ENCODE measurements at places on chromosomes 12 and 14. TPM values are rescaled to one million over a fixed set of nuclear protein-coding genes. Genes with fewer than 3 reads are reported as not detected.

Gene COL2A1
- polyA plus RNA-seq: not detected

Gene SERPINA5
- 65.2 TPM for polyA plus RNA-seq

Gene NGB
- 0.14 TPM for polyA plus RNA-seq

Gene C3AR1
- 15.2 TPM for polyA plus RNA-seq

Gene TAS2R8
- polyA plus RNA-seq: not detected

Gene EPS8
- polyA plus RNA-seq: 10.1 TPM

Gene ZFHX2
- 0.35 TPM for polyA plus RNA-seq

Gene USP30
- polyA plus RNA-seq: 14.8 TPM

Gene LTBP2
- polyA plus RNA-seq: 1.8 TPM

Gene TSHR
- 0.12 TPM for polyA plus RNA-seq

Gene GTF2H3
- polyA plus RNA-seq: 4.0 TPM

Gene PLEK2
- polyA plus RNA-seq: 1.8 TPM

Gene LUM
- polyA plus RNA-seq: 17.0 TPM

Gene ADCY4
- polyA plus RNA-seq: 107 TPM

Gene PPFIBP1
- 19.6 TPM for polyA plus RNA-seq

Gene CKB
- 109 TPM for polyA plus RNA-seq

Gene RPL36AL
- polyA plus RNA-seq: 367 TPM

Gene OAS3
- polyA plus RNA-seq: 3.6 TPM

Gene SAV1
- 36.7 TPM for polyA plus RNA-seq

Gene PLEKHG7
- 0.67 TPM for polyA plus RNA-seq

Gene RND1
- polyA plus RNA-seq: 9.0 TPM

Gene OVCH1
- not detected for polyA plus RNA-seq

Gene SIX6
- polyA plus RNA-seq: not detected

All from adipose tissue (tissue), 3 donors.